ENCODE measurements at places on chromosomes 2 and 18. TPM values are rescaled to one million over a fixed set of nuclear protein-coding genes. Genes with fewer than 3 reads are reported as not detected.

Gene SEMA4C
- total RNA-seq: 20.9 TPM

Gene COBLL1
- total RNA-seq: 1.4 TPM

Gene SLC66A2
- total RNA-seq: 34.3 TPM

Gene SERPINB12
- not detected for total RNA-seq

Gene HNMT
- 98.5 TPM for total RNA-seq

Gene SERPINB11
- not detected for total RNA-seq

Gene MYO5B
- not detected for total RNA-seq
